ENCODE measurements at places on chromosomes 1 and 21. TPM values are rescaled to one million over a fixed set of nuclear protein-coding genes. Genes with fewer than 3 reads are reported as not detected.
A peak's percentile ranks its signal among the peaks of the same experiment; 100 is the strongest.

- no peak for DNase-seq
Observed at GRCh38 chr1:170214117-170215032, 68.6 kb downstream of the NTMT2 start.

GRCh38 chr1:208604295-208604694 lies 360.1 kb upstream of the PLXNA2 start:
- peak; percentile 64 for DNase-seq

GRCh38 chr1:33438364-33439160 lies 7.7 kb upstream of the PHC2 start:
- DNase-seq, result peak; percentile 62

GRCh38 chr1:150931773-150932172 lies 5.6 kb downstream of the SETDB1 start:
- no peak for DNase-seq

GRCh38 chr1:119326251-119326650 lies 42.3 kb upstream of the HAO2 start:
- no peak for DNase-seq

DNA sequence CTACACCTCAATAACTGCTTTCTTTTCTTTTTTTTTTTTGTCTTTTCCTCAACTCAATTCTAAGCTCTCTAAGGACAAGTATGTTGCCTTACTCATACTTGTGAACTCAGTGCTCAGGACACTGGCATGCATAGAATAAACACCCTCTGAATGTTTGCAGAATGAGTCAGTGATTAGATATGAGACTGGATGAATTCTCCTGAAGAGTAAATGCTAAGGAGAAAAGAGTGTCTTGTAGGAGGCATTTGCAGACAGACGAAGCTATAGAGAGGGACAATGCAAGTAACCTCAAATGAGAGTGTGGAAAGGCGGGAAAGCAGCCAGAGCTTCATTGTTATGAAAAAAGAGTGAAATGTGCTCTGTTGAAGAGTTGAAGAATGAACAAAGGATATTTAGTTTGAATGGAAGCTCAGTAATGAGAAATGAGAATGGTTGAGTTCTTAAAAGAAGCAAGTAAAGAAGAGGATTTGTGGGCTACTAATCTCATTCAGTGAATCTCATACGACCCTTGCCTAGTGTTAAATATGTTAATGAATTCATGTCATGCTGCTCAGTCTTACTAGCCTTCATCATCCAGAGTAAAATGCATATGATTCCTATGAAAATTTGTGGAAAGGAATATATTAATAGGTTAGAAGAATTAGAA lies 166.1 kb upstream of the DPYD start:
- no peak for DNase-seq

- DNase-seq, result no peak
Observed at GRCh38 chr21:36707763-36708285, 8.9 kb downstream of the SIM2 start.

DNA sequence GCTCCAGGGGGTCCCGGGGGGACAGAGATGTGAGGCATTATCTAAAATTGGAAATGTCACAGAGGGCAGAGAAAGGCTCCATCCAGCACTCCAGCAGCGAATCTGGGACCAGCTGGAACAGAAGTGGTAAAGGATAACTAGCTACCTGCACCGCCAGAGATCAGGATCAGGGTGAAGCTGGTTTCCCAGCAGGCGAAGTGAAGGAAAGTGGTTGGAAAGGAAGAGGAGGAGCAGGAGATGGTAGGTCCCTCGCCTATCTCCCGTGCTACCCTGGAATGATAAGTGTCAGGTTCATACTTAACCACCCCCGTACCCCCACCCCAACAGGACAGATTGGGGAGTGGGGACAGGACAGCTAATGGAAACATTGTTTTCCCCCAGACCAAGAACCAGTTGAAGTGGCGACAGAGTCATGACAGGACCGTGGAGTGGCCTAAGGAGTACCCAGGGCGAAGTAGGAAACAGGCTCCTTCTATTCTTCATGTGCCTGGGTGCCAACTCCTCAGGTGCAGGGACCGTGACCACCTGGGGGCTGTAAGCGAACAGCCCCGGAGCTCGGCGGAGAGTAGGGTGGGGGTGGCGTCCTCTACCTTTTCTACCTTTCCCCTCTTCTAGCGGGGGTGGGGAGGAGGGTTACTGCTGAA lies 717 bp downstream of the B4GALT3 start:
- no peak for DNase-seq

- no peak for DNase-seq
Observed at GRCh38 chr1:77018311-77018710, 151.0 kb downstream of the ST6GALNAC5 start.

DNA sequence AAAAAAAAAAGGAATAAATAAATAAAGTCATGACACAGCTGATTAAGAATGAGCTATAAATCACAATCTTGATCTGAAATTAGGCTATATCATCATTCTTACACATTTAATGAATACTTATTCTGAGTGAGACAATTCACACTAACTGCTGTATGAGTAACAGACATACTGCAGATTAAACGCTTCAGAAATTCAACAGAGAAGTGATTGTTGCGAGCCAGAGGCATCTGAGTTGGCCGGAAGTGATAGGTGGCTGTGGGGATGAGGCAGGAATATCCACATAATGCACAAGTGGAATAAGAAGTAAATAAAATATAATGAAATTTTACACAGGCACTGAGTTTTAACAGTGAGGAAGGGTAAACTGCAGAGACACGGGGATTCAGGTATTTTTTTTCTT lies 142.4 kb downstream of the APP start:
- no peak for DNase-seq

GRCh38 chr1:197307551-197307950 lies 39.5 kb downstream of the CRB1 start:
- DNase-seq, result no peak

DNA sequence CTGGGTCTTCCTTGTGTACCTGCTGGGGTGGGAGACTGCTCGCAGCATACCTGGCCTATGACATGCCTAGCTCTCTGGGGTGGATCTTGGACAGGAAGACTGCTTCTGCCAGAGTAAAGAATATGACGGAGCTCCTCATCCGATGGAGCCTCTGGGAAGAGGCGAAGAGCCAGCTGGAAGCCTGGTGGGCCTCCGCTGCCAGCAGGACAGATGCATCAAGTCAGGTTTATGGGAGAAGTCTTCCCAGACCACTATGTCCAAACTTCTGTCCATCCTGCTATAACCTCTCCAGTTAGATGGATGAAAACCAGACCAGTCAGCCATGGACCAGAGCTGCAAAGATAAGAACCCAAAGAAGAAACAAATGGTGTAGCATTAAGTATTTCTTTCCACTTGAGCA lies 27.7 kb upstream of the NGF start:
- no peak for DNase-seq

GRCh38 chr1:37797750-37798345 lies 4.2 kb downstream of the MANEAL start:
- no peak for DNase-seq

DNA sequence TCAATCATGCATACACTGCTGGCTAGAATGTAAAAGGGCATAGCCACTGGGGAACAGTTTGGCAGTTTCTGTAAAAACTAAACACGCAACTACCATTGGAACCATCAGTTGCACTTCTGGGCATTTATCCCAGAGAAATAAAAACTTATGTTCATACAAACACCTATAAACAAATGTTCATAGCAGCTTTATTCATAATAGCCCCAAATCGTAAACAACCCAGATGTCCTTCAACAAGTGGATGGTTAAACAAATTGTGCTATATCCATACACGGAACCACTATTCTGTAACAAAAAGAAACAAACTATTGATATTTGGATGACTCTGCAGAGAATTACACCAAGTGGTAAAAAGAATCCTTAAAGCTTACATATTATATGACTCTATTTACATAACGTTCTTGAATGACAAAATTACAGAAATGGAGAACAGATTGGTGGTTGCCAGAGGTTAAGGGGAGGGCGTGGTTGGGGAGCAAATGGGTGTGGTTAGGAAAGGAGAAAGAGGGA lies 22.8 kb downstream of the LACTBL1 start:
- no peak for DNase-seq

- no peak for DNase-seq
Observed at GRCh38 chr1:90607736-90608135, 109.4 kb downstream of the BARHL2 start.

DNA sequence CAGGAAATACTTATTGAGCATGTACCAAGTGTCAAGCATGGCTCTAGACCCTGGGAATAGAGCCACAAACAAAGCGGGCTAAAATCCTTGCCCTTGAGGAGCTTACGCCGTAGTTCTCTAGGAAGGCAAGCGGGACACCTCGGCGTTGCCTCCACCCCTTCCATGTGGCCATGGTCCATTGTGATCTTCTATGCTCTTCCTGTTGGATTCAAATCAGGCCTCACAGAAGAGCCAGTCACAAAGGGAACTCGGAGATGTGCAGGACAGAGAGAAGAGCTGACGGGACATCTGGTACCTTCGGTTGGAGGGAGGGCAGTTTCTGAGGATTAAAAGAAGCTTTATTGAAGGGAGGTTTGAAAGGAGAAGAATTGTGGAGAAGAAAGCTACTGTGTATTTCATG lies 129.3 kb downstream of the TMEM53 start:
- DNase-seq, result no peak

GRCh38 chr1:53725238-53725689 lies 13.7 kb downstream of the GLIS1 start:
- DNase-seq, result no peak

DNA sequence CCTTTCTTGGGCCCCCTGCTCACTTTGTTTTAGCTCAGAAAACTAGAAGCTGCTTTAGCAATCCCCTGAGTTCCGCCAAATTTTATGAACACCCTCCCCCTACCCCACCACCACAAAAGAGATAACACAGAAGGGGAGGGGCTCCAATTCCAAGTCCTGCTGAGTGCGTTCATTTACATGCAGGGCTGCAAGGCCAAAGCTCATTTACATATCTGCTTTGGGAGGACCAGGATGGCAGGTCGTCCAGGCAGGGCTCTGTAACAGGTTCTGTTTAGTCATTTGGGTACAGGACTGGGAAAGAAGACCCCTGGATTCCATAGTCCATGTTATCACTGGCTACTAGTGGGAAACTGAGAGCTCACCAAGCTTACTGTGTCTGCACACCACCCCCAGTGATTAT lies 35.9 kb upstream of the KIF21B start:
- DNase-seq, result no peak

GRCh38 chr1:213989002-213989855 lies 1.5 kb downstream of the PROX1 start:
- DNase-seq, result no peak

Gene TAS1R3
- total RNA-seq, result 0.17 TPM

Gene VTCN1
- not detected for total RNA-seq

Gene PAPPA2
- total RNA-seq, result 0.11 TPM

Gene CYP2J2
- 0.42 TPM for total RNA-seq

Gene FAM3B
- not detected for total RNA-seq

Gene SH2D5
- 0.66 TPM for total RNA-seq

Gene ZNF678
- 9.1 TPM for total RNA-seq

Gene AQP10
- not detected for total RNA-seq

Gene HSD11B1
- 5.0 TPM for total RNA-seq

Measured in esophagus muscularis mucosa (tissue), 4 donors.